ENCODE measurements at places on chromosomes 1 and 21.

- DNase-seq: no peak
Measured at GRCh38 chr1:89633800-89634625, 1.1 kb downstream of the LRRC8C start.

GRCh38 chr1:44318097-44319088, 36.7 kb downstream of the ERI3 start:
- no peak for DNase-seq

- DNase-seq: no peak
Measured at GRCh38 chr1:38608202-38608864, 251.2 kb downstream of the RRAGC start.

DNA sequence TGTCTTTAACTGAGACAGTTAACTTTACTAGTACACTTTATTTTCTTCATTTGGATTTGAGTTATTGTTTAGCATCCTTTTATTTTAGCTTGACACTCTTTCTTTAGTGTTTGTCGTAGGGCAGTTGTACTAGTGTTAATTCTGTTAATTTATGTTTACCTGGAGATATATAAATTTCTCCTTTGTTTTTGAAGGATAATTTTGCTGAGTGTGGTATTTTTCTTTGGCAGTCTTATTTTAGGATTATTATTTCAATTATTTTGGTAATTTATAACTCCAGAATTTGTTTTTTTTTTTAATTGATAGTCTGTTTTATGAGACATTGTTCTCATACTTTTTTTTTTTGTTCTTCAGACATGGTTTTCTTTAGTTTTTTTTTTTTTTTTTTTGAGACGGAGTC, 73.8 kb upstream of the CHODL start:
- DNase-seq: no peak

GRCh38 chr1:208247696-208248095, 3.5 kb upstream of the PLXNA2 start:
- DNase-seq: no peak

GRCh38 chr21:32237021-32237420, 41.8 kb downstream of the MIS18A start:
- no peak for DNase-seq

DNA sequence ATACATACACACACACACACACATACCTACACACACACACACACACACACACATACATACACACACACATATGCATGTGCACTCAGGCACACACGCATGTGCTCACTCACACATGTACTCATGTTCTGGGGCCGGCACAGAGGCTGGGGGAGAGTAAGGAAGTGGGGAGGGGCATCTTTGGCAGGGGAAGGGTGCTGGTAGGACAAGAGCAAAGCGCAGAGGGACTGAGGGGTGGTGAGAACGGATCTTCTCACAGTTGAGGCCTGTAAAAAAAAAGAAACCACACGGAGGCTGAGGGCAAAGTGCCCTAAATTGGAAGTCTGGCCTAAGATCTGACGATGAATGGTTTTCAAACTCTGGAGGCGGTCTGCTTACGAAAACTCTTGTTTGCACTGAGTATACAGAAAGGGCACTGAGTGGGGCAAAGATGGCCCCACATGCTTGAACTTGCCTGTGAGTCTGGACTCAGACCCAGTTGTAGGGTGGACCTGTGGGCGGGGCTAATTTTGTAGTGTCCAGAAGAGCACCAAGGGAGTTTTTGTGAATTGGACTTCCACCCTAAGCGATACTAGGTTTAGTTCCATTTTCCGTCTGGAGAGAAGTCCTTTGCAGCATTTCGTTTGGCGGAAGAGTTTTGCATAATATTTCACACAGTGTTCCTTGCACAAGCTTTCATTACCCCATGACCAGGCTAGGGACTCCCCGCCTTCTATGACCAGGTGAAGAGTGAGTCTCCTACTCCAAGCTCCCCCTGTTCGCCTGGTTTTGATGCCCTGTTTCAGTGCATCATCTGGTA, 79.3 kb upstream of the LYST start:
- no peak for DNase-seq

DNA sequence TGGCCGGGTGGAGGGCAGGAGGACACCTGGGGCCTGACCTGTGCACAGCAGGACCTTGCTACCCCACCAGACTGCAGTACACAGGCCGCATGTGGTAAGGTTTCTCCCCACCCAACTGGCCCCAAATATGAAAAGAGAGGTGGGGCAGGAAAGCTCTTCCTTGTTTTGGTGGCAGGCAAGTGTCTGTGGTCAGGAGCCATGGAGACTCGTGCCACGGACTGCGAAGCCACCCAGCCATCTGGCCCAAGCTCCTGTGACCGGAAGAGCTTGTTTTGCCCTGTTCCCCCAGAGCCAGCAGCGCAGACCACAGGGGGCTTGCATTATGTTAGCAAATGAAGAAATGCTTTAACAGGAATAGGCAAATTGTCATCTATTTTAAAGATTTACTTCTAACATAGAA, 54.9 kb downstream of the OLIG1 start:
- DNase-seq: no peak

DNA sequence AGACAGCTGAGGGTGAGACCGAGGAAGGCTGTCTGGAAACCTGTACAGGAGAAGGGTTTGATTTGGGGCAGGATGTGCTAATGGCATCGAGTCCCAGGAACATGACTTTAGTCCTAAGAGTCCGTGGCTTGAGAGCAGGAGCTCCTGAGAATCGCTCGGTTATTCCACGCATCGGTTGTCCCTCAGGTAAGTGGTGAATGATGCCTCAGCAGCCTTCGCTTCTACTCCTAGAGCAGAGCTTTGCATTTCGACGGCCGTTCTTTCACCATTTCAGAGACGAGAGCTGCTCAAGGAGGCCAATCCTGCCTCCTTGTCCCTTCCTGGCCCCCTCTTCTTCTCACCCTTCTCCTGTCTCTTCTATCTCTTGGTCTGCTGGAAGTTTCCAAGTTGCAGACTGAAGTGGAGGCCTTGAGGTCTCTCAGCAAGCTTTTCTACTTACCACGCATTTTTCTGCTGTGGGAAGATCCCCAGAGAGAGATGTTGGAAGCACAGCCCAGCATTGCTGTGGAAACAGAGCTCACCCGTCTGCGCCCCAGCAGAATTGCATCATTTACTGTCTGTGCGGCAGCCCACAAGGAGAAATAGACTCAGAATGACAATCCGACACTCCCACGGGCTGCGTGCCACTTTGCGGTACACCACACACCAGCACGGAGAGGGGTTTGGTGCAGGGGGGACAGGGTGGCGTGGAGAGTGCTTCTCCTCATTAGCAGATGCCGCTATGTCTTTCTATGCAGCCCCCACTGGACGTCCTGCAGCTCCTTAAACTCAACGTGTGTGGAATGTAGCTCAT, 270.7 kb upstream of the C1orf174 start:
- DNase-seq: no peak

DNA sequence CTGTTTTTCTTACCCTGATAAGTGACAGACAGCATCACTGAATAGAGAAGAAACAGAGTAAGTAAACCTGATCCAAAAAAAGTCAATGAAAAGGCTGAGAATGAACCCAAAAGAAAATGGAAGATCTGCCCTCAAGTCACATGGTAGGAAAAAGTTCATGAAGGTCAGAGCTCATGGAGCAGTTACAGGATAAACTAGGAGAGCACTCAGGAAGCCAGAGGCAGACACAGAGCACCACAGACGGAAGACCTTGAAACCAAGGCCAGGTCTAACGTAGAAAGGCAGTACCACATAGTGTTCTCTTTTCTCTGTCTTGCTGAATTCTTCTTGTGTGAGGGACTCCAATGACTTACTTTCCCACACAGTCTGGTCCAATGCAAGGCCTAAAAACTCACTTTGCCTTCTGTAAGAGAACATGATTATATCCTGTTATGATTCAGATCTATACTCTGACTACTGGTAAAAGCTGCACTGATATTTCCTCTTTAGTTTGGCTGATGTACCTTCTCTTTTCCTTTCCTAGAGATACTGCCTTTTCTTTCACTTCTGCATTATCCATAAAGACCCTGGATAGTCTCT, 40.8 kb downstream of the RTCA start:
- no peak for DNase-seq

DNA sequence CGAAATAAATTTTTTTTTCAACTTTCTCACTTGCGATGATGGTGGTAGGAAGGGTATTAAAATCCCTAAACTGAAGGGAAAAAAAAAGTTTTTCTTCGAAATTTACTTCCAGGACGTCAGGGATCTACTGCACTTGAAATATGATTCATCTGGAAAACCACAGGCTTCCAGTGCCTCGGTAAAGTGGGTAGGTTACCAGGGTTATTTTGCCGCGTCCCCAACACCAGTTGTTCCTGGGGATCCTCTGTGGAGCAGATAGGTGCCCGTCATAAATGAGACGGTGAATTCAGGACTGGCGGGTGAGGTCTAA, 773 bp downstream of the RABIF start:
- DNase-seq: no peak

DNA sequence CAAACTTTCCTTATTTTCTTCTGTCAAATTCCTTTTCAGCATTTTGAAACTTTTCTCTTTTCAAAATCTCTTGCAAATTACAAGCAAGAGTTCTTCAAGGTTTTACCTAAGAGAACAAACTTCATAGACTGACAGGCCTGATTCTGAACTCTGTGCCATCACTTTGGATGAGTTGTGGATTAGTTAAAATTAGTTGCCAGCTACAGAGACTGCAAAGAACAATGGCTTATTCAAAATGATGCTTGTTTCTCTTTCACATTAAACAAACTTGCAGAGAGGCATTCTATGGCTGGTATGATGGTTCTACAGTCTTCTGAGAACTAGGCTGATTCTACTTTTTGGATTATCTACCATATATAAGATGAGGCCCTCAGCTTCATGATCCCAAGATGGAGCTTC, 3.8 kb downstream of the LRRC8B start:
- DNase-seq: no peak

GRCh38 chr1:30250338-30250983, 472.9 kb downstream of the MATN1 start:
- no peak for DNase-seq

DNA sequence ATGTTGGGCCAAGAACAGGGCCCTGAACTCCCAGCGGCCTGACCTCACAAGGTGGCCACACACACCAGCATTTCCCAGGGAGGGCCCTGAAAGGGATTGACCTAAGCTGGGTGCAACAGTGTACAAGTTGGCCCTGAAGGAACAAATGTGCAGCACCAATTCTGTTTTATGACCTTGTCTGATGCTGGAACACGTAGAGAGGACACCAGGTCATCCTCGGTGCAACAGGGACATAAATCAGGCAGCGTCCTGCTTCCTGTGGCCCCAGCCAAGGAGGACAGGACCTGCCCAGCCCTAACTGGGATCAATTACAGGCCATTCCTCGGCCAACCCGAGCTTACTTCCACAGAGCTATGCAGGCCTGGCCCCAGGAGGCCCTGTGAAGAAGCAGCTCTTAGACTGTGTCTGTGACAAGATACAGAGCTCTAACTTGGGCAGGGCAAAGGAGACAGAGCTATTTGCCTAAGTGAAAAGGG, 12.8 kb upstream of the PHC2 start:
- no peak for DNase-seq

- DNase-seq: no peak
Measured at GRCh38 chr1:228742281-228742860, 7.1 kb downstream of the RHOU start.

- DNase-seq: no peak
Measured at GRCh38 chr1:229835226-229835625, 209.2 kb downstream of the URB2 start.

GRCh38 chr1:236540813-236541465, 17.2 kb downstream of the LGALS8 start:
- DNase-seq: no peak

DNA sequence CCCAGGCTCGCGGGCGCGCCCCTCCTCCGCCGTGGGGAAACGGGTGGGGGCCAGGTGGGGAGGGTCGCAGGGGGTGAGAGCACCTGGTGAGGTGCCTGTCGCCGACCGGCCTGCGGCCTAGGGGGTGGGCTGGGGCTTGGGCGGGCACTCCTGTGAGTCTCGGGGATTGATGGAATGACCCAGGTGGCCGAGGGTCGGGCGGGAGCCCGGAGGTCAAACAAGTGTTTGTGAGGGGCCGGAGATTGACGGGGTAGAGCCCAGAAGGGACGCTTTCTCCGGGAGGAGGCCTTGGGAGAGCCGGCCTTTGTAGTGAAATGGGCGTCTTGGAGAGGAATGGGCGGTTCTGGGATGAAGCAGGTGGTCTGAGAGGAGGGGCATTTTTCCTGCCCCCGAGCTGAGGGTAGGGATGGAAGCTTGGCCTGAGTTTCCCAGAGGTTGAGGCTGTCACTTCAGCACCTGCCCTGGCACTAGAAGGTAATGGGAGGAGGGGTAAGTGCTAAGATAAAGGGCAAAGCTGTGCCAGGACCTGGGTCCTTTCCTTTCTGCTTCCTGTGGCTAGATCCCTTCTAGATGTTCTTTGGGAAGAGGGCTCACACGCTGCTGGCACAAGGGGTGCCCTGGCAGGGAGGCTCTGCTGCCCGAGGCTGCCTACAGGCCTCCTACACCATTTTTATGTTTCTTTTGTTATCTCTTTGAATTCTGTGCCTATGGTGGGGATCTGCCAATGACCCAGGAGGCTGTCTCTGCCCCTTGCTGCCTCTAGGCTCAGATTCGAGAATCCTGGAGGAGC, 56.1 kb downstream of the NDUFS5 start:
- no peak for DNase-seq

DNA sequence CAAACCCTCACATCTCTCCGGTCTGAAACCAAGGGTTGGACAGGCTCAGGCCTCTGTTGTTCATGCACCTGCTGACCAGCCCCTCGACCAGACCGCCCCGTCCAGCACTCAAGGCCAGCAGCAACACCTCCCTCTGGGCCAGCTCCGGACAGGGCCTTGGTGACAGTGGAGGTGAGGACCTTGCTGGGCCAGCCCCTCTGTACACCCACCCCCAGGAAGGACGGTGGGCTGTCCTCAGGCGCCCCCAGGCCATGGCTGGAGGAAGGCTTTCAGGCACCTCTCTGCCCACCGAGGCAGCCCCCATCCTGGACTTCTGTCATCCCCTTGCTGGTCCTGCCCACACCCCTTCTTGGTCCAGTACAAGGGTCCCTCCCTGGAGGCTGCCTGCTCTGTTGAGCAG, 48.6 kb downstream of the MEGF6 start:
- DNase-seq: no peak
